Stimulated activated CD4-positive, alpha-beta T cell treated with anti-CD3 and anti-CD28 coated beads, TNF-alpha, amount 100 ng/mL, for 1 hour (primary cell): ENCODE measurements at places on chromosomes 3 and 15.

GRCh38 chr15:63603516-63603915, 6.3 kb downstream of the FBXL22 start:
- DNase-seq: no peak

- no peak for DNase-seq
Measured at GRCh38 chr3:50444782-50445181, 58.7 kb downstream of the CACNA2D2 start.

GRCh38 chr3:126659915-126660886, 5.3 kb upstream of the TXNRD3 start:
- DNase-seq: no peak

- no peak for DNase-seq
Measured at GRCh38 chr15:68627476-68627875, 48.7 kb downstream of the CORO2B start.
